ENCODE measurements at places on chromosomes 3 and 15.

- no peak for DNase-seq
Observed at GRCh38 chr3:124563376-124563775, 166.9 kb upstream of the UMPS start.

DNA sequence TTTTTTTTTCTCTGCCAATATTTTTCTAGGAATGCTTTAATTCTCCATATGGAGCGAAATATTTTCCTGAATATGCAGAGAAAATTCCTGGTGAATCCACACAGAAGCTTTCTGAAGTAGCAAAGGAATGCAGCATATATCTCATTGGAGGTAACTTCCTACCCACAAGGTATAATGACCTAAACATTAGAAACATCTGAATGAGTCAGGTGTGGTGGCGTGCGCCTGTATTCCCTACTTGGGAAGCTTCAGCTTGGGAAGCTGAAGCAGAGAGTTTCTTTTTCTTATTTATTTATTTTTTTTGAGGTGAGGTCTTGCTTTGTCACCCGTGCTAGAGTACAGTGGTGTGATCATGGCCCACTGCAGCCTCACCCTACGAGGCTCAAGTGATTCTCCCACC lies 5.2 kb downstream of the NIT2 start:
- no peak for DNase-seq

DNA sequence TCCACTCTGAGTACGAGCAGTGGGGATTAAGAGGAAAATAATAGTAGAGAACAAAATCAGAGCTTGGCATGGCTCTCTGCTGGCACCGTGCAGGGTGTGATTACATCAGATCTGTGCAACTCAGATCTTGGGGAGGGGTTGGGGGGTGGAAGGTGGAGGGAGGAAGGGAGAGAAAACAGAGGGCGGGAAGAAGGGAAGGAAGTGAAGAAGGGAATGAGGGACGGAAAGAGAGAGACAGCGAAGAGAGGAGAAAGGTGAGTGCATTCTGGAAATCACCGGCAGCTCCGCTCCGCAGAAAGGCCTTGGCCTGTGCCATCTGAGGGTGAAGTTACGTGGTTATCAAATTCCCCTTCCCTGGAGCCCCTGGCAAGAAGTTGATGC lies 31.0 kb upstream of the ADAMTS17 start:
- DNase-seq, result no peak

DNA sequence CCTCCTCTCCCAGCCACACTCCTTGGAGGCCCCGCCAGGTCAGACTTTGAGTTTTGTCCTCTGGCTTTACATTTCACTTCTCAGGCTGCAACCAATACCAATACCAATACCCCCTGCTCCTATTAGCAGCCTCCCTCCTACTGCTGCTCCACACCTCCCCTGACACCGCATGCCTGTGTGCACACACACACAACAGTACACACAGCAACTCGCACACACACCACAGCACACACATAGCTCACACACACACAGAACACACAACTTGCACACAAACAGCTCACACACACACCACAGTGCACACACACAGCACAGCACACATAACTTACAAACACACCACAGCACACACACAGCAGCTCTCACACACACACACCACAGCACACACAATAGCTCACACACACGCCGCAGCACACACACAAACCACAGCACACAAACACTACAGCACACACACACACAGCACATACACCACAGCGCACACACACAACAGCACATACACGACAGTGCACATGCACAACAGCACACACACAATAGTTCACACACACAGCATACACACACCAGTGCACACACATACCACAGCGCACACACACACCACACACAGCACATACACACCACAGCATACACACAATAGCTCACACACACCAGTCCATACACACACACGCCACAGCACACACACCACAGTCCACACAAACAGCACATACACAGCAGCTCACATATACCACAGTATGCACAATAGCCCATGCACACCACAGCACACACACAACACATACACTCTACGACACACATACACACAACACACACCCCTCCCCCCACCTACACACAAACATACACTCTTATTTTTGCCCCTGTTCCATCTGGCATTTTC lies 204.7 kb downstream of the UACA start:
- DNase-seq, result no peak

DNA sequence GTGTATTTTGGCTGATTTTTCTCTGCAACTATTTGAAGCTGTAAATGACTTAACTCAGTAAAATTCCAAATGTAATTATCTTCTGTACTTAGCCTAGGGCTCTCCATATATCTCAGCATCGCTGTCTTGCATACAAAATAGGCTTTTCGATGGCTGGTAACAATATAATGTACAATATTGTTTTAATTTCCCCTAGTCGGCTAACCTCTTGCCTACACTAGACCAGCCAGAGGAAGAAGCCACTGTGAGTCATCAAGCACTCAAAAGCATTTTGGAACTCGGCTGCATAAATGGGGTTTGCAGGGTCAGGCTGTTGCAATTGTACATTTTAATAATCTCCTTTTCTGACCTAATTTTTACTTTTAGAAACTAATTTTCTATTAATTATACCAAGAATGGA lies 583.8 kb downstream of the FOXP1 start:
- no peak for DNase-seq

DNA sequence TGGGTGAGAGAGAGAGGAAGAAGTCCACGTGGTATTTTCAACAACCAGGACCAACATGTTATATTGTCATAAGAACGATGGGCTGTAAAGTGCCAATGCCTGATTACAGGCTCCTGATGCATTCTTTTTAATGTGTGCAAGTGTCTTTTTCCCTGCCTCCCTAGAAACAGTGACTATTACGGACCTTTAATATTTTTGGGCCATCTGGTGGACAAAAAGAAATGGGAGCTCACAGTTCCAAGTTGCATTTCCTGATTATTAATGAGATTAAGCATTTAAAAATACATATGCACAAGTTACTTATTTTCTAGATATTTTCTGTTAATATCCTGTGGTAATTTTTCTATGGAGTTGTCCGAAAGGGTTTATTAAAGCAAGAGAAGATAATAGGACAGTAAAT lies 530.2 kb downstream of the NR2F2 start:
- DNase-seq, result no peak

DNA sequence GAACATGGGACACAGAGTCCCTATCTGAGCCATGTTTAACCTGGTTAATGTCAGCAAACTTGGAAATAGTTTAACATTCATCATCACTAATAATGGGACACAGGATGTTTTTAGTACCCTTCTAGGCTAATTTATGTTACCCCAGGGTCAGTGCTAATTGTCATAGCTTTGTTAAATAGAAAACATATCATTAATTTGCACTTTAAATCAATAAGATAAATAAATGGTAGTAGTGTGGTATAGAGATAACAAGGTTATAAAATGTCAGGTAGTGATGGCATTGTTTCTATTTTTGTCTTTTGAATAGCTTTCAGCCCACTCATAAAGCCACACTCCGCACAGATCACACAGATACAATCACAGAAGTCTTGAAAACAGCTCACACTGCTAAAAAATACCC lies 534.9 kb downstream of the MECOM start:
- DNase-seq, result no peak

DNA sequence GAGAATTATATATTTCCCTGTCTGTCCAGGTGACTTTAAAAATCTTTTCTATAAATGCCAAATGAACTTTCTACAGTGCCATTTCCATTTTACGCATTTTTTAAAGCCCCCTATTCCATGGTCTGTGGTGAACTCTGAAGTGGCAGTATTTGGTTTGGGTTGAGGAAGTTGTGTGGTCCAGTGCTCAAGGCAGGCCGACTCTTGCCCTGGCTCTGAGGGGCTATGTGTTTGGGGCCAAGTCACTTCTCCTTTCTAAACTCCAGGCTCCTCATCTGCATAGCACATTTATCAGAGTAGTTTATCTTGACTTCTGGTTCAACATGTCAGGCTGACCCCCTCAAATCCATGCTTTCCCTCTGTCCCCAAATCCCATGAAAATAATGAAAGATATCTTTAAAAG lies 14.1 kb downstream of the TTC21A start:
- DNase-seq, result no peak

- DNase-seq, result no peak
Observed at GRCh38 chr3:139286825-139287224, 57.0 kb upstream of the MRPS22 start.

DNA sequence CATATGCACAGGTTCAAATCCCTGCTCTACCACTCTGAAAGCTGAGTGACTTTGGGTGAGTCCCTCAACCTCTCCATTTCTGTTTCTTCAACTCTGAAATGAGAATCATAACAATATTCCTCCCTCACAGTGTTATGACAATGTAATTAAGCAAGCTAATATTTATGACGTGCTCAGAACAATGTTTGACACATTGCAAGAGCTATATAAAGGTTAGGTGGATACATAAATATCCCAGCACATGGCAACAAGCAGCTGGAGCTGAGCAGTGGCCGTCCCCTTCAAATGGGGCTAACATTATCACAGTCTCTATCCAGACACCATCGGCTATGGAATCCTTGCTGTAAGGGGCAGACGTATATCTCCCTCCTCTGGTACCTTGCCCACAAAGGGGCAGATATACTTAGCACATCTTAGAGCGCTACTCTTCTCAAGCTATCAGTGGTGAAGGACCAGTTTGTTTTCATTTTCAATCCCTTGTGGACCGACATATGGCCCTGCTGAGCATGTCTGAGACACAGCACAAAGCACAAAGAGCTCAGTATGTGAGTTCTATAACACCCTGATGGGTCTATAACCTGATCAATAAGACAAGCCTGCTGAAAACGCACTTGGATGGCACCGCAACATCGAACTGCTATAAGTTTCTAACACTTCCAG lies 80.9 kb downstream of the PRICKLE2 start:
- DNase-seq, result no peak

DNA sequence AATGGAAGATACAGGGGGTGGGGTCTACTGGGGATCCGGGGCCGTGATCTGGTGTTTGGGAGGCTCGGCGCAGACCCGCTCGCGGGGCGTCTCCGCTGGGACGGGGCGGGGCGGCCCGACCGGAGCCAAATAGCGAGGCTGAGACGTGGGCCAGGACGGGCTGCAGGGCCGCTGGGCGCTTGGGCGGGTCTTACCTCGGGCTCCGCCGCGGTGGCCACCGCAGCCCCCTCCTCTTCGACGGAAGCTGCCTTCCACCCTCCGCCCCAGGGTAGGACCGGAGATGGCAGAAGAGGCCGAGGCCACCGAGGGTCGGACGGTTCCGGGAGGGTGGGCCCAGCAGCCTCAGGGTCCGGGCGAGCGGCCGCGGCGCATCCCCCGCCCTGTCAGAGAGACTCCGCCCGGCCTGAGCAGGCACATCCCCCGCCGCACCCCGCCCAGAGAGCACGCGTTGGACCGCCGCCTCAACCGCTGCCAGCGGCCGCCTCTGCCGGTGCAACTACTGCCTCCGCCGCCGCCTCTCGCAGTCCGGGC lies 399 bp downstream of the MYO9A start:
- peak; percentile 56 for DNase-seq

- DNase-seq, result no peak
Observed at GRCh38 chr3:61452535-61453090, 108.8 kb upstream of the PTPRG start.
